Keratinocyte (primary cell): ENCODE measurements at places on chromosomes 6 and 20. TPM values are rescaled to one million over a fixed set of nuclear protein-coding genes. Genes with fewer than 3 reads are reported as not detected.

DNA sequence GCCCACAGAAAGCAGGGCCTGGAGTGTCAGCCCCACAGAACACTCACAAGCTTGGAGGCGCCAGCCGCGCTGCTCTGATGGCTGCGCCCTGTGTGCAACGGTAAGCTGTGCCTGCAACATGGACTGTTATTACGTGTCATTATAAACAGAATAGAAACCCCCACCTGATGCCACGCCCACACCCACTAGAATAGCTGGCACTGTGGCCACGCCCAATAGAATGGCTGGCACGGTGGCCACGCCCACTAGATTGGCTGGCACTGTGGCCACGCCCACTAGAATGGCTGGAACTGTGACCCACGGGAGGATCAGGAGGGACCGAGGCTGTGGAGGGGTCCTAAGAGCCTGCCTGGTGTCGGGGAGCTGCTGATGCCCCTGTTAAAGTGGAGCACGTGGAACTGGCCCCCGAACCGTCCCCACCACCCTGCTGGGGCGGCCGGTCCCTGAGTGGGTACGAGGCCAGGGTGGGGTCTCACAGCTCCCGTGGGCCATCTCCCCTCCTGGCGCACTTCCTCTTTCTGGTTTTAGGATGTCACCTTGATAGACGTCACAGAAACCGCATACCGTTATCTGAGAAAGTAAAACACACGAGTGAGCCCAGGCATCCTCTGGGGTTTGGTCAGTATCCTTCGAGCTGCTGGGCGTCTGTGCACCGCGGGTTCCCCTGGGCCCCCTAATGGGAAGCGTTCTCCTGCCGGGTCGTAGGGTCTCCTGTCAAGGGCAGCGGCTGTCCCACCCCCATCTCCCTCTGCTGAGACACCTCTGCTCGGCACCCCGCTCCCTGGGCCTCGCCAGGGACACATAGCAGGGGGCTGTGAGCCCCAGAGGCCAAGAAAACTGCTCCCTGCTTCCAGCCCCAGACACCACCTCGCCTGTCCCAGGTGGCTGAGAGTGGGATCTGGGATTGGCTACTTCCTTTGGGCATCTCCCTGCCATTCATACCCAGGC, 25.4 kb downstream of the SLC17A9 start:
- peaks cover 76% of the 10 kb centered on the region for H3K27me3 ChIP-seq
- no peaks in the 10 kb centered on the region for H3K4me1 ChIP-seq
- no peaks in the 10 kb centered on the region for H3K36me3 ChIP-seq
- no peak overlapping the region for H3K27ac ChIP-seq

The SLC17A2 gene
- polyA plus RNA-seq = not detected in 3 replicates

- peaks cover 49% of the 10 kb centered on the region for H3K36me3 ChIP-seq
- no peak overlapping the region for H3K4me3 ChIP-seq
- no peak overlapping the region for H3K27ac ChIP-seq
- no peak for DNase-seq
These were observed 41.7 kb downstream of the RRBP1 start for GRCh38 chr20:17640146-17640874.

The MOG gene
- not detected in 3 replicates for polyA plus RNA-seq

The TNF gene
- 0.54 to 2.3 TPM (median 0.88 TPM) in 3 replicates for polyA plus RNA-seq

DNA sequence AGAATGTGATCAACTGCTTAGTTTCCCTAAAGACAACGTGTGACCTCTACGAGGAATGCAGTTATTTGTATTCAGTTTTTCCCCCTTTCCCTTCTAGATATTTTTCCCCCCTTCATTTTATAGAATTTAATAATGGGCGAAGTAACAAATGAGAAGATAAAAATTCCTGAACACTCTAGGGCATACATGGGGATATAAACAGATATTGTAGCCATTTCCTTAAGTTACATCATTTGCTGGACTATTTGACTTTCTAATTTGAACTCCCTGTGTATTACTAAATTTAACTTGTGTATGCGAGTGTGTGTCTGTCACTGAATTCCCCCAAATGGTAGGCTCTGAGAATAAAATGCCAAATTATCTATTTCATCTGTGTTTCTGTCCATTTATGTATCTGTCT, 99.0 kb upstream of the ZFP64 start:
- H3K4me1 ChIP-seq = no peaks in the 10 kb centered on the region
- H3K4me3 ChIP-seq = no peak overlapping the region
- H3K27me3 ChIP-seq = no peaks in the 10 kb centered on the region
- H3K36me3 ChIP-seq = no peaks in the 10 kb centered on the region
- no peak for DNase-seq

DNA sequence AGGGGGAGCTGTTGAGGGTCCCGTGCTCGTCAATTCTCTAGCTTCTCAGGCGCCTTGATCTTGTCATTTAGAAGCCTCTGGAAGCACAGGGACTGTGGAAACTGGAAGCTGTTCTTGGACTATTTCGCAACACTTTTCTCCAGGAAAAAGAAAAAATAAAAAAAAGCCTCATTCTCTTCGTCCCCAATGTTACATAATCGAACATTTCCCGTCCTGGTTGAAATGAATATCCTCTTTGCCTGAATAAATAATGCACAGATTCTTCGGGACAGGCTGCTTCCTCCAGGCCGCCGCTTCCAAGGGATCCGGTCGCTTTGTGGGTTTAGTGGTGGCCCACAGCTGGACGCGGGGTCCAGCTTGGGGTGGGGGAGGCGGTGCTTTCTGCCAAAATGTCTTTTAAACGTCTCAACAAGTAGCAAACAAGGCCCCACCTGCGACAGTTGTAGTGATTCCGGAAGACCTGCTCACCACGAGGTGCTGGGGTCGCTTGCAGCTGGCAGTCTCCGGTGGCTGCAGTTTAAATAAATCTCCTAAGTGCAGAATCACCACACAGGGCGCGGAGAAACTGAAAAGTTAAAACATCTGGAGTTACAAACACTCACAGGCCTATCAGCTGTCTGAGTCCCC, 125.9 kb upstream of the ESR1 start:
- no peak for DNase-seq
- no peaks in the 10 kb centered on the region for H3K27me3 ChIP-seq
- H3K4me1 ChIP-seq = no peaks in the 10 kb centered on the region
- no peak overlapping the region for H3K27ac ChIP-seq

DNA sequence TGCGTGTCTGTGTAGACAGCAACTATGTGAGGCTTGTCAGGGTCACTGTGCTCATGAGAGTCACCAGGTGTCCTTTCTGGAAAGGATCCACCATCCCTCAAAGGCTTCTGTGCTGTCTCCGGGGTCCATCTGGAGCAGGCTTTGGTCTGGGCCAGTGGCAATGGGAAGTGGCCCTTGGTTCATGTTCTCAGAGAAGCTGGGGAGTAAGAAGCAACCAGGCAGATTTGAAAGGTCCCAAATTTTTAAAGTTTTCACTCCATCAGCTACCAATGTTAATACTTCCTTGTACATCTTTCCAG, 68.2 kb downstream of the GCNT2 start:
- no peaks in the 10 kb centered on the region for H3K4me1 ChIP-seq
- H3K4me3 ChIP-seq = no peak overlapping the region
- no peak for DNase-seq
- peaks cover 1% of the 10 kb centered on the region for H3K36me3 ChIP-seq
- H3K27ac ChIP-seq = no peak overlapping the region
- no peaks in the 10 kb centered on the region for H3K27me3 ChIP-seq
